ENCODE measurements at places on chromosomes 3 and 15.

GRCh38 chr3:136209921-136210320 lies 13.8 kb upstream of the MSL2 start:
- DNase-seq: no peak

GRCh38 chr3:193085655-193086054 lies 155.4 kb upstream of the PLAAT1 start:
- DNase-seq: no peak

- no peak for DNase-seq
Measured at GRCh38 chr3:141273700-141274410, 42.2 kb downstream of the PXYLP1 start.

GRCh38 chr3:120678984-120679383 lies 3.1 kb downstream of the HGD start:
- DNase-seq: no peak

DNA sequence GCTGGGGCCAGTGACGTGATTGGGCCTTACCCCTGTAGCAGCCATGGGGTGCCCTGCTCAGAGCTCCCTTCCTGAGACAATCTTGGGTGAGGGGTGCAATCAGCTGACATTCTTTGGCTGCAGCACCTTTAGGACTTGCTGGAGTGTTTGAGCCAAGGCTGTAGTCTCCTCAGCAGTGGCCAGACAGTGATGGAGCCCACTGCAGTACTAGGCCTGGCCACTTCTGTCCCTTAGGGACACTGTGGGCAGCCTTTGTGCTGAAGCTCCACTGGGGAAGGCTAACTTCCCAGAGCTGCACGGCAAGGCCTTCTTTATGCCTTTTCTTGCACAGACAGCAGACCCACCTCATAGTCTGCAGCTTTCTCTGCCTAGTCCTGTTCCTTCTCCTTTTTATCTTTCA lies 284.9 kb upstream of the IGF1R start:
- no peak for DNase-seq

- DNase-seq: no peak
Measured at GRCh38 chr3:22734756-22735155, 468.4 kb upstream of the UBE2E2 start.

GRCh38 chr15:38611228-38611627 lies 46.6 kb upstream of the RASGRP1 start:
- DNase-seq: no peak

GRCh38 chr3:113234688-113235260 lies 23.4 kb downstream of the BOC start:
- no peak for DNase-seq

DNA sequence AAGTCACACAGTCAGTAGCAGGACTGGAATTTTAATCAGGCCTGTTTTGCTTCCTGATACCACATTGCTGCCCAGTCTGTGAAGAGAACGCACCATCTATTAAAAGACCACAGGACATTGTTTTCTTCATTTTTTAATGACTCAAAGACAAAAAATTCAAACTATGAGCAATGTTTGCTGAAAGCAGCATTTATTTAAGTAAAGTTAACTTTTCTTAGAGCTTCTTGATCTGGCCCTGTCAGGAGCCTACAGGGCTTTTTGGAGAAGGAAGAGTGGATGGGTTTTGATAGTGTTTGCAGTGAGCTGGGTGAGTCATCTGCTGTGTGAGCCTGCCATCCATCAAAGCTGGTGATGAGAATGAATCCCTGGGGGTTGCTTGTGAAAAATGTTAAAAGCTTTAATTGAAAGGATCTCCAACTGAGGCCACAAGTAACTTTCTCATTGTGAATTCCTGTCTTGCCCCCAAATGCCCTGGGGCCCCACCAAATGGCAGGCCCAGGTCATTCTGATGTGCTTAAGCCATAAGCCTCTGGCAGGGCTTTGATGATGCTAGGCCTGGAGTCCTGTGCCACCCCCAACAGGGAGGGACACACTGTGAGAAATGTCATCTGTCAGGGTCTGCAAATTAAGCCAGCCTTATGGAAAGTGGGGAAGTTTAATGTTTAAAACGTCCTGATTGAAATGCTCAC lies 136.2 kb upstream of the PFN2 start:
- no peak for DNase-seq

DNA sequence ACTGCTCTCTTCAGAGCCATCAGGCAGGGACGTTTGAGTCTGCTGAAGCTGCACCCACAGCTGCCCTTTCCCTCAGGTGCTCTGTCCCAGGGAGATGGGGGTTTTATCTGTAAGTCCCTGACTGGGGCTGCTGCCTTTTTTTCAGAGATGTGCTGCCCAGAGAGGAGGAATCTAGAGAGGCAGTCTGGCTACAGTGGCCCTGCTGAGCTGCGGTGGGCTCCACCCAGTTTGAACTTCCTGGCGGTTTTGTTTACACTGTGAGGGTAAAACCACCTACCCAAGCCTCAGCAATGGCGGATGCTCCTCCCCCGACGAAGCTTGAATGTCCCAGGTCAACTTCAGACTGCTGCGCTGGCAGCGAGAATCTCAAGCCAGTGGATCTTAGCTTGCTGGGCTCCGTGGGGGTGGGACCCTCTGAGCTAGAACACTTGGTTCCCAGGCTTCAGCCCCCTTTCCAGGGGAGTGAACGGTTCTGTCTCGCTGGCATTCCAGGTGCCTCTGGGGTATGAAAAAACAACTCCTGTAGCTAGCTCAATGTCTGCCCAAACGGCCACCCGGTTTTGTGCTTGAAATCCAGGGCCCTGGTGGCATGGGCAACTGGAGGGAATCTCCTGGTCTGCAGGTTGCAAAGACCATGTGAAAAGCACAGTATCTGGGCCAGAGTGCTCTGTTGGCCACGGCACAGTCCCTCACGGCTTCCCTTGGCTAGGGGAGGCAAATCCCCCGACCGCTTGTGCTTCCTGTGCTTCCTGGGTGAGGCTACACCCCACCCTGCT lies 21.1 kb upstream of the ST6GAL1 start:
- DNase-seq: peak; percentile 50

GRCh38 chr3:86969500-86970189 lies 21.3 kb downstream of the VGLL3 start:
- no peak for DNase-seq

Data from stimulated activated naive B cell treated with anti-CD40 and anti-IgM and Interleukin-4, amounts not matched to agents 10 μg/mL and 1 μg/mL and 100 μg/mL, for 72 hours (primary cell).